ENCODE measurements at places on chromosomes 7 and 10.

DNA sequence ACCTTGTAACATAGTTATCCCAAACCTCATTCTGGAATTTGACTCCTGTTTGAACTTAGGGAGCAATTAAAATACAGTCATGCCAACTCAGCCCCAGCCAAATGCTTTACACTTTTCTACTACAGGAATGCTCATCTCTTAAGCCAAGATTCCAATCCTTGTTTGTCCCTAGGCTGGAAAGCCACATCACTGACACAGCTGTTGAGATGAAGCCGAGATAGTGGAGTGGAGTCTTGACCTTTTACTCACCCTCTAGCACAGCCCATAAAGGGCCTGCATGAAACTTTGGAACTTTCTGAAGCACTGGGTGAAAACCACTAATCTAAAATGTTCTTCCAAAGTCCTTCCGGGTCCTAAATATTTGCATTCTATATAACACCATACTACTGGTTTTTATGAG lies 247.3 kb downstream of the ETV1 start:
- DNase-seq = no peak

DNA sequence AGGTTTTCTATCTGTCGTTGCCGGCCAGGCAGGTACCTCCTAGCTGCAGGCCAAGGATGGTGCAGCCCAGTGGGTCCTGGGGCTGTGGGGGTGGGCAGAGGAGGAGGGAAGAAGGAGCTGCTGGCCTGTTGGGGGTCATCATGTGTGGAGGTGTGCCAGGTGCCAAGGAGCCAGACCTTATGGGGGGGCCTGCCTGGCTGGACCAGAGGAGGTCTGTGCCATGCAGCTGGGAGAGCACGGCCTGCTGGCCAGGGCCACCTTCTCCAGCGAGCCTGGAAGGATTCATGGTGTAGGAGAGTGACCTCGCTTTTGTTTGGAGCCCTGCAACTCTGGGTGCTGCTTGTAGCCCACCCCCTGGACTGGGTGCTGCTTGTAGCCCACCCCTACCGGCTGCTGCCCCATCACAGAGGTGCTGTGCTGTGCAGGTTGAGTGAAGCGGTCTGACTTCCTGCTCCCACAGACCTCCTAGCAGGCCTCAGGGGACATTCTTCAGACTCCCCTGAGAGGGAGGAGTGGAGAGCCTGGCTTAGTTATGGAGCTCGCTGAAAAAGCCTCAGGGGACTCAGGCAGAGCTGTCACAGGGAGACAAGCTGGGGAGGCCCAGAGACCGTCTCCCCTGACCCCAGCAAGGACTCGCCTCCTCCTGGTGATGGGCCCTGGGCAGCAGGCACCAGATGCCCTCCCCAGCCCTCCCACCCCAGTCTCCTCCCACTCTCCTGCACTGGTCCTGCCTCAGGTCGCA lies 67.7 kb upstream of the AQP1 start:
- DNase-seq = no peak

- DNase-seq = no peak
Measured at GRCh38 chr7:50826371-50827172, 43.9 kb upstream of the GRB10 start.

DNA sequence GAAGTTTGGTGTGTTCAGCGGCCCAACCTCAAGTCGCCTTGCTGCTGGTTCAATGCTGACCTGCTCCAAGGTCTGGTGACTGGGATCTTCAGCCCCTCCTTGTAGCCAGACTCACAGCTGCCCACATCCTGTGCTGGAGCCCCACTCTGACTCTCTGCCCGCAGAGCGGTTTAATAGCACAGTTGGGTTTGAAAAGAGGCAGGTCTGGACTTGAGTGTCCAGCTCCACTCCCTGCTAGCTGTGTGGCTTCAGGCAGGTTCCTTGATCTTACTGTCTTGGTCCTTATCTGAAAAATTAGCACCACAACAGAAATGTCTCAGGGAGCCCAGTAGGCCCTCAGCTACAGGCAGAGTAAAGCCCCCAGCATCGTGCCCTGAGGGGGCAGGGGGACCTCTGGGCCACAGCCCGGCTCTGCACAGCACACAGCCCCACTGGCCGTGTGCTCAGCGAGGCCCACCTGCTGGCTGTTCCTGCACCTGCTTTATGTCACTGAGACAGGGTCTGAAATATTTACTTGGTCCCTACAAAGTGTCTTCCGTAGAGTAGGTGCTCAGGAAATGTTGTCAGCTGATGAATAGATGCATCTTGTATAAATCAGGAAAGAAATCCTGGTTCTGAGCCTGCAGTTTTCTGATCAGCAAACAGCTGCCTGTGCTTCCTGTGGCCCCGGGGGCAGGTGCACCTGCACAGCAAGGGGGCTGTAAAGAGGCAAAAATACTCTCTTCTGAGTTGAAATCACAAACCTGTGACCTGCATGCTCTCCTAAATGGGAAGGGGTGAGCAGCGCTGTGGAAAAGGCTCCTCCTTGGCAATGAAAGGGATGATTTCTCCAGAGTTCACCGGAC lies 155.5 kb downstream of the SVIL start:
- no peak for DNase-seq

DNA sequence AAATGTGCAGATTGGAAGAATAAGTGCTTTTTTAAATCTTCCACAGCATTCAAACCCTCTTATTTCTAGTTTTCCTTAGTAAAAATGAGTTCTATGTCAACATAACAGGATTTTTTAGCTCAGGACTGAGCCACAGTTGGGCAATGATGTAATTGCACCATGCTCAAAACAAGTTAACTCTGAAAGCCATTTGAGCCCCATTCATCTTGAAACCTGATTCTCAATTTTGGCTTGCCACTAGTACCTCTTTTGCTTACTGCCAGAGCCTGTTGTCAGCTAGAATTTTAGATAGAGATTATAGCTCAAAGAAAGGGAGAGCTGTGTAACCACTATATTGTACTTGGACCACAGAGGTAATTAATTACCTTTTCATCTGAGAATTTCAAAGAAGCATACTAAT lies 1028.5 kb upstream of the PHF14 start:
- no peak for DNase-seq

DNA sequence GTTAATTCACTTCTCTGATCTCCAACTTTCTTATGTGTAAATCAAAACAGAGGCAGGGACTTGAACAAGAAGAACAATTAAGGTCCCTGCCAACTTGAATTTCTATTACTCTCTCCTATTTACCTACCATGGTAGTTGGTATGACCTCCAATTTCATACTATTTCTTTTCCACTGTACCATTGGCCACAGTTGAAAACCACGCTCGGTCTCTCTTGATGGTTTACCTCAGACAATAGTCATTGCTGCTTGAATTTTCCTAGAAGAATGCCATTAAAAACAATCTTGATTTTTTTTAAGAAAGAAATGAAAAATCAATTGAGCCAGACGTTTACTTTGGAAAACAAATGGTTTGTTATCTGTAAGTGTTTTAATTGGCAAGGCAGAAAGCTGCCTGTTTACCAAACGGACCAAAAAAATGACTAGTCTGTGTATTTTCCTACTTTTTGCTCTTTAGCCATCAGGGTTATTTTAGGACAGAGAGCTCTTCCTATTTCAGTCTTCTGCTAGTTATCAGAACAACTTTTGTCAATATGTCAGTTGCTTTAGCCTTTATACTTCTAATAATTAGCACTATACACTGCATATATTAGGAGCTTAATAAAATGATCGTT lies 157.5 kb upstream of the PLXDC2 start:
- DNase-seq = no peak

Measured in forelimb muscle (tissue), 1 donor.